ENCODE measurements at places on chromosomes 1 and 21.

DNA sequence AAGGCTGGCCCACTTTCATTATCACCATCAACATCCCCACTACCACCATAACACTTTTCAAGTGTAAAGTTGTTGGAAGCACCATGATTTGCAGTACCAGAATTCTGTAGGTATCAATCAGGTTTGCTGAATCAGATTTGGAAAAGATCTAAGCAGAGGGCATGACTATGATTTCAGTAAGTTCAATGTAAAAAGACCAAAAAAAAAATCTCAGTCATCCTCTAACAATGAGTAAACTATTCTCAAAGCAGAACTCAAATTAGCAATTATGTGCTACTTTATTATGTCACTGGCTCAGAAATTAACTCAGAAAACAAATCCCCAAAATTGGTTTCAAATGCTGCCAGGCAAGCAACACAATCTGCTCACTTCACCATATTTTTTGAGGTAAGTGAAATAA, 187.8 kb upstream of the HP1BP3 start:
- H3K4me3 ChIP-seq, result no peak overlapping the region
- no peak overlapping the region for H3K27ac ChIP-seq
- no peak for DNase-seq
- H3K4me1 ChIP-seq, result no peaks in the 10 kb centered on the region
- no peaks in the 10 kb centered on the region for H3K27me3 ChIP-seq

- H3K27me3 ChIP-seq, result no peaks in the 10 kb centered on the region
- H3K4me1 ChIP-seq, result peaks cover 7% of the 10 kb centered on the region
- peak overlapping the region; percentile 48 for H3K27ac ChIP-seq
These were observed 7.9 kb downstream of the TINAGL1 start for GRCh38 chr1:31583995-31584868.

DNA sequence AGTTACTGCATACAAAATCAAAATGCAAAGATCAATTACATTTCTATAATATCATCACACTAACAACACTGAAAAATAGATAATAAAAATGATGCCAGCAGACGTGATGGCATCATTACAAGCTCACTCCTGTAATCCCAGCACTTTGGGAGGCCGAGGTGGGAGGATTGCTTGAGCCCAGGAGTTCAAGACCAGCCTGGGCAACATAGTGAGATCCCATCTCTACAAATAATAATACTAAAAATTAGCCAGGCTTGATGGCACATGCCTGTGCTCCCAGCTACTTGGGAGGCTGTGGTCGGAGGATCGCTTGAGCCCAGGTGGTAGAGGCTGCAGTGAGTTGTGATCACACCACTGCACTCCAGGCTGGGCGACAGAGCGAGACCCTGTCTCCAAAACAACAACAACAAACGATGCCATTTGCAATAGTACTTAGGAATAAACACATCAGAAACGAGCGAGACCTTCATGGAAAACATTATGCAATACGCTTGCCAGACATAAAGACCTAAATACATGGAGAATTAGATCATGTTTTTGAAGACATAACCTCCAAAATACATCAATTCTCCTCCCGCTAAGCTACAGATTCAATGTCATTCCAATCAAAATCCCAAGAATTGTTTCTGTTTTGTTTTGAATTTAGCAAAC, 86.6 kb upstream of the ERRFI1 start:
- no peak for DNase-seq
- H3K4me3 ChIP-seq, result no peak overlapping the region
- H3K36me3 ChIP-seq, result no peaks in the 10 kb centered on the region
- H3K27ac ChIP-seq, result no peak overlapping the region
- no peaks in the 10 kb centered on the region for H3K27me3 ChIP-seq
- no peaks in the 10 kb centered on the region for H3K4me1 ChIP-seq

DNA sequence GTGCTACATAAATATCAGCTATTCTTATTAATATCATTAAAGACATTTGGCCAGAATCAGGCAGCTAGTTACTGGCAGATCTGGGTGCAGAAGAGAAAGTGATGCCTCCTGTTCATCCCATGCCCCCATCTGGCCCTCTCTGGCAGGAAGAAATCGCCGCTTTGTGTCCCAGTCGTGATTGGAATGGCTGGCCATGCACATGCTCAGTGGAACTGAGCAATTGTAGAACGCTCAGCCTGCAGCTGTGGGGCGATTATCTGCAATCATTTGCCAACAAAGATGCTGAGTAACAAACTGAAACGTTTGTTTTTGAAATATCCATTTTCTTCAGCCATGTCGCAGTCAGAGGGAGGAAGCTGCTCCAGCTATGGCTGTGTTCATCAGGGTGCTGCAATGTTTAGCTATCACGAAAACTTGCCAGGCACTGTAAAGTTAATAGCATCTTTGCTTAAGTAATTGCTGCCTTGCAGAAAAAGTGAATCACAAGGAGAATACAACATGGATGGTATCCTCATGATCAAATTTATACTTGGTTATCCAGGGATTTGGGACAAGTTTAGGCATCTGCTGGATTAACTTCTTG, 36.5 kb downstream of the NGF start:
- no peaks in the 10 kb centered on the region for H3K27me3 ChIP-seq
- no peak overlapping the region for H3K4me3 ChIP-seq
- no peaks in the 10 kb centered on the region for H3K4me1 ChIP-seq
- no peak for DNase-seq

- peaks cover 5% of the 10 kb centered on the region for H3K4me1 ChIP-seq
- H3K36me3 ChIP-seq, result no peaks in the 10 kb centered on the region
- no peaks in the 10 kb centered on the region for H3K27me3 ChIP-seq
These were observed 165.8 kb upstream of the HMCN1 start for GRCh38 chr1:185568155-185569123.
